Stimulated activated CD8-positive, alpha-beta memory T cell treated with anti-CD3 and anti-CD28 coated beads, Interleukin-4, amount 100 ng/mL, for 4 hours (primary cell): ENCODE measurements at places on chromosomes 12 and 14.

- DNase-seq = no peak
Measured at GRCh38 chr12:123938679-123939480, 33.8 kb downstream of the CCDC92 start.

- no peak for DNase-seq
Measured at GRCh38 chr12:88952562-88952942, 372.3 kb upstream of the KITLG start.

DNA sequence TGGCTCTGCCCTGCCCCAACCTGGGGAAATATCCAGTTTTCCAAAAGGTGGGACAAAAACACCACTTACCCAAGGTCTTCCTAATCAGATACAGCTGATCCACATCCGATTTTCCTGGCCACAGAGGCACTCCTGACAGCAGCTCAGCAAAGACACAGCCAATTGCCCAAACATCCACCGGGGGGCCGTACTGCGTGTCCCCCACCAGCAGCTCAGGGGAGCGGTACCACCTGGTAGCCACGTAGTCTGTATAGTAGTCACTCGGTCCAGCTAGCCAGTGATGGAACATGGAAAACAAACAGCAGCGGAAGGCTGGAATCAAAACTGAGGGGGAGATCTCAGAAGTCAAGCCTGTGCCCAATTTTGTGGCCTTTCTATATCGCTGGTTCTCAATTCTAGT, 28.8 kb downstream of the DMAC2L start:
- DNase-seq = no peak

- no peak for DNase-seq
Measured at GRCh38 chr14:73173092-73173735, 36.9 kb downstream of the PSEN1 start.

DNA sequence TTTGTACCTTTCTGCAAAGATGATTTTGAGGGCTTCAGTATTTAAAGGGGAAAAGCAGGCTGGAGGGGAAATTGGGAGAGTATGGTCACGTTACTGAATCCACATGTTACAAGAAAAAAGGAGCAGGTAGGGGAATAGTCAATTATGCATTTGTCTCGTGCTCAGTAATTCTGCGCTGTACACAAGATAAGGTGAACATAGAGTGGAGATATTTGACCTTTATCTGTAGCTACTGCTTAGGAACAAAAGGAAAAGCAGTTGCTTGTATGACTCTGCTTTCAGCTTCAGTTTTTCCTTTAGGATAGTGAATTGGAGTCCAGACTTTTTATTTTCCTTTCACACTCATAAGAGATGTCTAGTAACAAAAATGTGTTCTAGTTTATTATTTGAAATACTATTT, 49.8 kb downstream of the FBXO33 start:
- no peak for DNase-seq

GRCh38 chr12:102568276-102568675, 87.9 kb upstream of the IGF1 start:
- DNase-seq = no peak

DNA sequence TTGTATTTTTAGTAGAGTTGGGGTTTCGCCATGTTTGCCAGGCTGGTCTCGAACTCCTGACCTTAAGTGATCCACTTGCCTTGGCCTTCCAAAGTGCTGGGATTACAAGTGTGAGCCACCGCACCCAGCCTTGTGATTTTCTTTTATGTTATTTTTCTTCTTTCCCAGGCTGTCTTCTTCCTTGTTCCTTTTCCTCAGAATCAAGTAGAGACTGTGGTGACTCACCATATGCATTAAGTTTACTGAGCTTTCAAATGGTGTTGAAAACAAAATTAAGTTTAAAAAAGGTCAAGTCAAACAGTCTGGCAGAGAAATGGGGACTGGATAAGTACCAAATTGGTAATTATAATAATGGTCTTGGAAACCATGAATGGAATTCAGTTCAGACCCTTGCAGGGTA, 5.7 kb downstream of the ARPC3 start:
- DNase-seq = no peak

DNA sequence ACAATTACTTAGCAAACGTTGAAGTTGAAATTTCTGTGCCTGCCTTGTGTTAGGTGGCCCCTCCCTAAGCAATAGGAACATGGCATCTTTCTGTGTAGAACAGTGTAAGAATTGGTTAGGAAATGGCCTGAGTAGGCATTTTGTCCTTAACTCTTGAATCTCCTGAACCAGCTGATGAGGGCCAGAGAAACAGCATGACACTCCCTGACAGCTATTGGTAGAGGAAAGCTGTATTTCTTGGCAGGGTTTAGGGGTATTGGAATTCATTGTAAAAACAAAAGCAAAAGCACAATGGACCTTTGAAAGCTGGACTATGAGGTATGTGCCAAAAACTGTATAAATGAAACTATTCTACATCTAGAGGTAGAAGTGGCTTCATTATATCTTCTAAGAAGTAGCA, 40.6 kb upstream of the LRTM2 start:
- DNase-seq = no peak

- no peak for DNase-seq
Measured at GRCh38 chr14:76564471-76565422, 188.8 kb downstream of the ESRRB start.

DNA sequence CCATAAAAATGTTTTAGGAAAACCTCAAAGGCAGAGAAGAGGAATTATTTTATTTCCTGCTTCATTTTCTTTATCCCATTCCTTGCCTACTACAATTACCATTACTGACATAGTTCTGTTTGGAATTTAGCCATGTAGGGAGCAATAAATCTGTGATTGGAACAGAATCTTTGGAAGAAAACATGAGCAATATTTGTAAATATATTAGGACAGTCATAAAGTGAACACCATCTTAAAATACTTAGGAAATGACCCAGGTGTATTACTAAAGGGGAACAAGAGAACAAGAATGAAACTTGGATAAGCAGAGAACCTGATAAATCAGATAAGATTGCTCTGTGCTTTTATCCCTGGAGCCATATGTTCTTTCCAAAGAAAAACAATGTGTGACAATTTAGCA, 1326.0 kb upstream of the FLRT2 start:
- DNase-seq = no peak

GRCh38 chr14:106551265-106551664, 1024.9 kb downstream of the TMEM121 start:
- DNase-seq = no peak

DNA sequence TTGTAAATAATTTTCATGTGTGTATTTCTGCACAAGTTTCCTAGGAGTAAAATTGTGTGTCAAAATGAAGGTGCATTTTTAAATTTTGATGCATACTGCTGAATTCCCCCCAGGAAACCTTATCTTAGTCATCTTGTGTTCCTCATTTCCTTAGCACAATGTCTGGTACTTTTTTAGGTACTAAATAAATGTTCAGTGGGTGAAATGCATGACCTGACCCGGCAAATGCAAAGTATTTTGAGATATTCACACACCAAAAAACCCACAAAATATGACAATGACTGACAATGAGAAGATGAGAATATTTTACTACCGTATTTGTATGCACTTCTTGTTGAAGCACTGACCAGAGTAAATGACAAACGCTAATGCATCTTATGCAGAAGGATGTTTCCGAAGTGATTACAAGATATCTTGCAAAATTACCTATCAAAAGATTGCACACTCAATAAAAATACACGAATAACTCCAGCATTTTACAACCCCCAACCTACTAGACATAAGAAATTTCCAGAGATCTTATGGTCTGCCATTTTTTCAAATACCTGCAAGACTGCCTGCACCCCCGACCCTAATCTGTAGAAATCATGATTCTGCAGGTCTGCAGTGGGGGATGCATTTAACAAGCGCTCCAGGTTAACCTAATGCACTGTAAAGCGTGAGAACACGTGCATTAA, 895 bp upstream of the PRKAB1 start:
- DNase-seq = no peak

GRCh38 chr12:99901181-99901580, 83.6 kb downstream of the ANKS1B start:
- no peak for DNase-seq

DNA sequence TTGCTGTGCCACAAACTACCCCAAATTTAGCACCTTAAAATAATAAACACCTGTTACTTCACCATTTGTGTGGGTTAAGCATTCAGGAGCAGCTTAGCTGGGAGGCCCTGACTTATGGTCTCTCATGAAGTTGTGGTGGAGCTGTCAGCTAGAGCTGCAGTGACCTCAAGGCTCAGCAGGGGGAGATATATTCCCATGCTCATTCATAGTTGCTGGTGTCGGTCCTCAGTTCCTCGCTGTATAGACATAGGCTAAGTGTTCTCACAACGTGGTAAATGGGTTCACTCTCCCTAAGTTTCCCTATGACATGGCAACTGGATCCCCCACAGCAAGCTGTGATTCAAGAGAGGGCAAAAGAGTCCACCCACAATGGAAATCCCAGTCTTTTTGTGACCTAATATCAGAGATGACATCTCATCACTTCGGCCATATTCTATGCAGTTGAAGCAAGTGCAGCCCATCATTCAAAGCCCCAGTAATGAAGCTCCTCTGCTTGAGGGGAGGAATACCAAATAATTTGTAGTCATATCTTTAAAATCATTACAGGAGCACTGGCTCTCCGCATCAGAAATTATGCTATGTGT, 41.1 kb downstream of the PRB3 start:
- no peak for DNase-seq

DNA sequence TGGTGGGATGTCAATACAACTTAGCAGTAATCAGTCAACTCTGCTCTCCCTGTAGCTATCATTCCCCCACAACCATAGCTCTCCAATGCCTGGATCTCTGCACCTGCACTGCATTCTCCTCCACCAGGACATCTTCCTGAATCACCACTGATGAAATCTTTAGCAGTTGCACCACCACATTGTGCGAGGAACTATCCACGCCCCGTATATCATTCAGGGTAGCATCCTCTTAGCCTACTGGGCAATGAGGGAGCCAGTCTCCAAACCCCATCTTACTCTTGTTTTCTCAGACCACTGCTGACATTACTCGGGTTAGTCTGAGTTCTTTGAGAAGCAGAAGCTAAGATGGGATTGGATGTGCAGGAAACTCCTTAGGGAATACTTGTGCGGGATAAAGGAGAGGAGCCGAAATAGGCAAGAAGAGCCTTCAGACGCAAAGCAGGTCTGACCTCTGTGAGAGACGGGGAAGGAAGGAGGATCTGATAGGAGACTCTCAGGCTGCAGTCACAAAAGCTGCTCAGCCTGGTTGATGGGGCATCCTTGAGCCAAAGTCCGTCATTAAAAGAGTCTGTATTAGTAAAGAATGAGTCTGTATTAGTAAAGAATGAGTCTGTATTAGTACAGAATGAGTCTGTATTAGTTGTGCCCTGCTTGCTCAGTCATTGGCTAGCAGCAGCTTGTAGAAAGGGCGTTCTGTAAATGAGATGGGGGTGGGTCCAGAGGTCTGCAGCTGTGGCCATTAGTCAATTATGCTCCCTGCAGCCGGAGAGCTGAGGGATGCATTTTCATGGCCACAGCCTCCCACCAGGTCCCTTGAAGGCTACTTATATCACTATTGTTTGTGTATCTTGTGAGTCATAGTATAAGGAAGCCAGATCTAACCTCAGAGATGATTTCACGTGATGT, 49.6 kb upstream of the RASSF3 start:
- no peak for DNase-seq

- DNase-seq = no peak
Measured at GRCh38 chr12:130680451-130680990, 35.6 kb downstream of the RIMBP2 start.

DNA sequence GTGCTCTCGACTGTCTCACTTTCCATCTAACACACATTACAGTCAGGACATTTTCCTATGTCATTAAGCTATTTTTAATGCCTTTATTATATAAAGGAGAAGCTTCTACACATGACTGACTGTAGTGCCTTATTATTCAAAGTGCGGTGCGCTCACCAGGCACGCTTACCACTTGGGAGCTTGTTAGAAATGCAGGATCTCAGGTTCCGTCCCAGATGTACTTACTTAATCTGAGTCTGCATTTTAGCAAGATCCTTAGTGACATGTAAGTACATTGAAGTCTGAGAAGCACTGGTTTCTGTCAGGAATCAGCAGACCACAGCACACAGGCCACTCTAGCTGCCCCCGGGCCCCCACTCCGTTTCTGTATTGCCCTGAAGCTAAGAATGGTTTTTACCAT, 44.7 kb upstream of the MDM1 start:
- DNase-seq = no peak

DNA sequence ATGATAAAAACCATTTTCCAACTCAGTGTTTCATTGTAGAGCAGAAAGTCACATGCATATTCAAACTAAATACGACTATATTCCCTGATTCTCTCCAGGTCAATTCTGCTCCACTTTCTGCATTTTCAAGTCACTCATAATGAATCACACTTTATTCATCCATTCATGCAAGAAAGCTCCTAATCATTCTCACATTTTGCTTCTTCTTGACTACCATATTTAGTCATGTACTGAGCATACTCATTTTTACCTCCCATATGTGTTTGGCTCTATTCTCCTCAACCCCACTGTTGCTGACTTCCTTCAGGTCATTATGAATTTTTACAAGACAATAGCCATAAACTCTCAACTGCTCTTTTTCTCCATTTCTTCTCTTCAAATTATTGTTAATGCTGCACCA, 43.4 kb upstream of the PIK3C2G start:
- no peak for DNase-seq

DNA sequence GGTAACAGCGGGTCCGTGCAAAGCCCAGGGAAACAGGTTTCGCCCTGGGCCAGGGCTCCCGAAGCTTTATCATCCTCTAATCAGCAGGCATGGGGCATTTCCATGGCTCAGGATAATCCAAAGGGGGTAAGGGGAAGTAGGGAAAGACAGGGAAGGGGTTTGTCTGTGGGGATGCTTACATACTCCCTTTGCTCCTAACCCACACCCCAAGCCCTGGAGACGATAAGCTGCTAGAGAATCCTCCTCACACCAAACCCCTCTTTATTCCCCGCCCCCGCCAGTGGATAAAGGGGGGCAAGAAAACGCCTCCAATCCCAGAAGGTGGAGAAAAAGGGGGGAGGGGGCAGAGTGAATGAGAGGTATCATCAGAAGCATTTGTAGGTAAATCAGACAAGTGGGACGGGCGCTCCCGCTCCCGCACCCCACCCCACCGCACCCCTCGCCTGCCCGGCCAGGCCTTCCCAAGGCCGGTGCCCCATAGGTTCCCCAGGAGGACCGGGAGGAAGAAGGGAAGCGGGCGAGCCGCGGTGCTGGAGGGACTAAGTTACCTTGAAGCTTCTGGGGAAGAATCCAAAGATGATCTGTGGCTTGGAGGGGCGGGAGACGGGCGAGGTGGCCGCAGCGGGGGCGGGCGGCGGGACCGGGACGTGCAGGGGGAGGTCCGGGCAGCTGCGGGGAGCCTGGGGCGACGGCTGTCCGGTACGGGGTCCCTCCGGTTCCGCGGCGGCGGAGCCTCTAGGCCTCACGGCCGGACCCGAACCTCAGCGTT, 762 bp downstream of the PPP2R5E start:
- DNase-seq = no peak

GRCh38 chr12:43872396-43872795, 36.5 kb downstream of the TMEM117 start:
- DNase-seq = no peak

- no peak for DNase-seq
Measured at GRCh38 chr12:131607658-131608447, 103.0 kb upstream of the SFSWAP start.
